ENCODE measurements at places on chromosomes 7 and 10.

DNA sequence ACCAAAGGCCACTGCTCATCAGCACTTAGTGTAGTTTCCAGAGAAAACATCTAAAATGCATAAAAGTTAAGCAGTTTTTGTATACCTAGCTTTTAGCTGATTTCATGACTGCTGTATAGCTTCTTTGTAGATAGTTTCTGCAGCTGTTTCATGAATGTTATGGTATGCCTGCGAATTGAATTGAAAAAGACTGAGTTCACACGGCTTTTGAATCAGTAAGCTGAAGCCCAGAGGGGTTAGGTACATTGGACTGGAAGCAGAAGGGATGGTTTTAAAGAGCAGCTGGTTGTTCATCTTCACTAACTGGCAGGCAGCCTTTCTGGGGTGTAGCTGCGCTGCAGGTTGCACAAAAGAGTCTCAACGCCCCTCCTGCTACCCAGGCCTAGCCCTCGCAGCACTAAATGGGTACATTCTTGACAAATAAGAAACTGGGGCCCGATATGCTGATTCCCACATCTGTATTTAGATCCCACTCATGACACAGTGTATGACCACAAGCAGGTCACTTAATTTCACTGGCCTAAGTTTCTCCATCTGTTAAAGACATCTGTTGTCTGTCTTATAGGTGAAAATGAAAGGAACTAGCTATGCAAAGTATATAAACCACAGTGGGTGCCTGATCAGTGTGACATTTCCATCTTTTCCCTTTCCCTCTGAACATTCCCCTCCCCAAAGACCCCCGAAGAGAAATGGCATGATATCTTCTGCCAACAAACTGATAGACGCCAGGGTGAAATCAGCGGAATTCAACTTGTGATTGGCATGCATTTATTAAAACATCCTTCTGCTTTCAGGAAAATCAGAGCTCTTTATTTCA, 85.9 kb upstream of the AGBL3 start:
- no peak for DNase-seq

DNA sequence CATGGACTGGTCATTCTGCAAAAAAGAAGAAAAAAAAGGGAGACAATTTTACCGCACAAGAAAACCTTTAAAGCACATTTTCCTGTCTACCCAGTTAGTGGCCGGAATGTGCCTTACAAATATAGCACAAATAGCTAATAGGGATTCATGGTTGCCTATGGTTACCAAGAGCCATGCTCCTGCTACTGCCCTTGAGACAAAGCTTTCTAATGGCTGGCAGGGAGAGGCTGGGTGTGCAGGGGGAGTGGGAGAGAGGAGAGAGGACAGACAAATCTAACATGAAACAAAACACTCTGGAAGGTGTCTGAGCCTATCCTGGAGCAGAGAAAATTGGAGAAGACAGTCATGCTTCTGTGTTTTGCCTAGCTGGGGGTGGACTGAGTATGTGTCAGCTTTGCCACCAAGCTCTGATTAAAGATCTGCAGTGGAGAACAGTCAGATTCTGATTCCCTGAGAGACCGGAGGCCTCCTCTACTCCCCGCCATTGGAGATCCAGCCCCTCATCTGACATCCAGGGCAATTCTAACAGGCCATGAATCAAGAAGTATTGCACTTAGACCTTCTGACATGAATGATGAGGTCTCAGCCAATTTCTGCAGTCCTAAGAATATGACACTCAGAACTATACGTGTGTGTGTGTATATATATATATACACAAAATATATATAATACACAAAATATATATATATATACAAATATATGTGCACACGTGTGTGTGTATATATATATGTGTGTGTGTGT, 80.2 kb downstream of the PRTFDC1 start:
- DNase-seq, result no peak

- DNase-seq, result no peak
These were observed 14.6 kb downstream of the GATA3 start for GRCh38 chr10:8069108-8069507.

GRCh38 chr7:102913826-102914225, 1.0 kb downstream of the LRRC17 start:
- DNase-seq, result no peak

DNA sequence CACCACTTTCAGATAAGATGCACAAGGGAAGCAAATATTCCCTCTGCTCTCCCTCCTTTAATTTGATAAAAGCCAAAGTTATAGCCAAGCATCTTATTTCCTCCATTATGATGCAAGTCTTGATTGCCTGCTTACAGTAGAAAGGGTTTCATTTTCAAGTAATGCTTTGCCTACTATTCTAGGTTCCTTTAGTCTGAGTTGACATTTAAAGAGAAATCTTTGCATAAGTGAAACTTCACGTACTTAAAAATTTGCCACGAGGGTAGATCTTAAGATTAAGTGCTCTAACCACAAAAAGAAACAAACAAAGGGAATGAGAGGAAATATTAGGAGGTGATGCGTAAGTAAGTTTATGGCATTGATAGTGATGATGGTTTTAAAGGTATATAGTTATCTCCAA, 78.1 kb upstream of the VWDE start:
- DNase-seq, result peak; percentile 10

DNA sequence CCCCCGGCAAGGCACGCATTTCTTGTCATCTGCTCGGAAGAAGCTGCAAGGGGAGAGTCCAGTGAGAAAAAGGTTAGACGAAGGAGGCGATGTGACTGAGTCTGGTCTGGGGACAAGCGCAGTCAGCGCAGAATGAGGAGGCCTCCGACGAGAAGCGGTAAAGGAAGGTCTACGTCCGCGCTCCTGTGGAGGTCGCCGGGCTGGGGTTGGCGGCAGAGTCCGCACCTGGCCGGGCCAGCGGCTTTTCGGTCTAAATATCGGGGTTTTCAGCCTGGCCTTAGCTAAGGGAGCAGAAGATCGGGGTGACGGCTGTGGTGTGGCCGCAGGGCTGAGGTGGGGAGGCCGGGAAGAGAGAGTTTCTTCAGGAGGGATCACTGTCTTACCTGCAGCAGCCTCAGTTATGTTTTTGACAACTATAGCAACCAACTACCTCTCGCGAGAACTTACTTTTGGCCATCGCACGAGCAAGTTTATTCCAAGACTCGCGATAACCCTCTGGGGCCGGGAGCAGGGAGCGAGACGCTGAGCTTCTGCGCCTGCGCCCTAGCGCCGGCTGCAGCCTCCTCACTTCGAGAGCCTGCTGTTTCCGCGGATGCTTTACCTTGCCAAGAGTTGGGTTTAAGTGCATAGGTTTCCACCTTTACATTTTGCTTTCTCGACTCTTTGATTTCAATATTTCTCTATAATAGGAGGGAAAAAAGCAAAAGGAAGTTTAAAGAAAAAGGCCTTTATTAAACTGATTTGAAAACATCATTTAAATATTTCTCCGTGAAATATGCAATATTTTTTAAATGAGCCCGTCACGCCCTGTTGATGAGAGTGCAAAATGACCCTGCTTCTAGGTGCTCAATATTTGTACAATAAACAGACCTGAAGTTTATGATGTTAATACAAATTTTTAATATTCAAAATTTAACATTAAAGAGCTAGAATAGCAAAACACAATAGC, at the start of gene CFAP70:
Gene CFAP70, minus strand, starts transcription at position 534 of the 949 bp plus-strand sequence. CDS start 4,068 bp downstream, outside the sequence.
- DNase-seq, result peak; percentile 98

GRCh38 chr7:1647961-1648672, 22.0 kb upstream of the ELFN1 start:
- DNase-seq, result peak; percentile 84

DNA sequence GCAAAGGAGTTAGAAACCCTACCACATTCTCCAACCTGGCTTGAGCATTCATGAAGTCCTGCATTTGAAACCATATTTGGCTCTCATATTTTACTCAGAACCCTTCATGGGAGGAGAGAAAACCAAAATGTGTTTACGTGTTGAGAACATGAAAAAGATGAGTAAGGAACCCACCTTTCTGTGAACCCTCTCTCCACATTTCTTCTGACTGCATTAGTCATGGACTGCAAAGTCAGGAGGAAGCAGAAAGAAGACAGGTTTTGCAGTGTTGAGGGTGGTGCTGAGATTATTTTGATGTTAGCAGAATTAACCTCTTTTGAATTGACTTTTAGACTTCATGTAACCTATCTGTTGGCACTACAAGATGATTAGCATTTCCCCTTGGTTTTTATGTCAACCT, 4.9 kb downstream of the IFIT1B start:
- no peak for DNase-seq

- no peak for DNase-seq
These were observed 21.3 kb upstream of the ZNF467 start for GRCh38 chr7:149794661-149795060.

DNA sequence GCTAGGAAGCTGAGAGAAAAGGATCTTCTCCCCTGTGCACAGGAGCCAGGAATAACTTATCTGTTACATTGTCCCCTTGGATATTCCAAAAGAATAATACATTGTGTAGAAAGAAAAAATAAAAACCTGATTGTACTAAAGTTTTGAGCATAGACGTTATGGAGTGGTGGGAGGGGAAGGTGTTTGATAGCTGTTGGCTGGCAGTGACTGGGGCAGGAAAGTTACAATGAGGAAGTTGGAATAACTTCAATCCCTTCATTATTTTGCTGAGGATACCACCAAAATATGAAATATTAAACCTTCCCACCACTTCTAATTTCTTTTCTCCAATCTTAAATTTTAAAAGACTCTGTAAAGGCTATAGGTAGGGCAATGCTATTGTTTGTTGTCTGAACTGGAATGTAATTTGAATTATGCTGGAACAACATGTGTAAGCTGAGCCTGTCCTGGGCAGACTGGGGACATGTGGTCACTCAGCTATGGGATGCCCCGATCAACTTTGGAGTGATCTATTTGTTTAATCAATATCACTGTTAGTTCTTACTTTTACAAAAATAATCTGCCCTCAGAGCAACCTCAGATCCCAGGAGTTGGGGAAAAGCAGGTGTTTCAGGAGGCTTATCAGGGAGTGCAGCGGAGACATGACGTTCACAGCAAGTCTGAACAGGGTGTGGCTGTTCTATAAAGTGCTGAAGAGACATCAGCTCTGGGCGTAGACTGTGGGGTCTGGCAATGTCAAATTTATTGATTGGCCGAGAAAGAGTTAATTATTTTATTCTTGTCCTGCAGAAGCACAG, 20.8 kb downstream of the CYP3A43 start:
- no peak for DNase-seq

- DNase-seq, result no peak
These were observed 103.2 kb upstream of the GPR26 start for GRCh38 chr10:123562811-123563580.

- no peak for DNase-seq
These were observed 123.8 kb upstream of the STARD3NL start for GRCh38 chr7:38054199-38054598.

GRCh38 chr7:37449621-37450020, 957 bp upstream of the ELMO1 start:
- no peak for DNase-seq

GRCh38 chr7:79909176-79909575, 225.5 kb upstream of the GNAI1 start:
- no peak for DNase-seq

- DNase-seq, result no peak
These were observed 134.8 kb downstream of the PCDH15 start for GRCh38 chr10:54666192-54666591.

DNA sequence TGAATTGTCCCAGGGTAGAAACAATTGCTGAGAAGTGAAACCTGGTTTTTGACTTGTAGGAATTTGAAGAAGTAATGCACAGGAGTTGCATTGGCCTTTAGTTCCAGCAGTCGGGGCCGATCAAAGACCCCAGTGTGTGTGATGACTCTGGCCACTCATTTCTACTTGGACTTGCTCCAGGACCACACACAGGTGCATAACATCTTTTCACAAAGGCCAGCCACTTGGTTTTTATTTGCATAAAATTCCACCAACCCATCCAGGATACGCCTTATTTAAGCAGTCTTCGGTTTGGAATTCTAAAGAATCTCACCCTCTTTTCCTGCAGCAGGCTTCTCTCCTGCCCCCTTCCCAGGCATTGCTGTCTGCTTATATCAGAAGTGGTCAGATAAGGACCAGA, 162.0 kb upstream of the HABP2 start:
- DNase-seq, result no peak

DNA sequence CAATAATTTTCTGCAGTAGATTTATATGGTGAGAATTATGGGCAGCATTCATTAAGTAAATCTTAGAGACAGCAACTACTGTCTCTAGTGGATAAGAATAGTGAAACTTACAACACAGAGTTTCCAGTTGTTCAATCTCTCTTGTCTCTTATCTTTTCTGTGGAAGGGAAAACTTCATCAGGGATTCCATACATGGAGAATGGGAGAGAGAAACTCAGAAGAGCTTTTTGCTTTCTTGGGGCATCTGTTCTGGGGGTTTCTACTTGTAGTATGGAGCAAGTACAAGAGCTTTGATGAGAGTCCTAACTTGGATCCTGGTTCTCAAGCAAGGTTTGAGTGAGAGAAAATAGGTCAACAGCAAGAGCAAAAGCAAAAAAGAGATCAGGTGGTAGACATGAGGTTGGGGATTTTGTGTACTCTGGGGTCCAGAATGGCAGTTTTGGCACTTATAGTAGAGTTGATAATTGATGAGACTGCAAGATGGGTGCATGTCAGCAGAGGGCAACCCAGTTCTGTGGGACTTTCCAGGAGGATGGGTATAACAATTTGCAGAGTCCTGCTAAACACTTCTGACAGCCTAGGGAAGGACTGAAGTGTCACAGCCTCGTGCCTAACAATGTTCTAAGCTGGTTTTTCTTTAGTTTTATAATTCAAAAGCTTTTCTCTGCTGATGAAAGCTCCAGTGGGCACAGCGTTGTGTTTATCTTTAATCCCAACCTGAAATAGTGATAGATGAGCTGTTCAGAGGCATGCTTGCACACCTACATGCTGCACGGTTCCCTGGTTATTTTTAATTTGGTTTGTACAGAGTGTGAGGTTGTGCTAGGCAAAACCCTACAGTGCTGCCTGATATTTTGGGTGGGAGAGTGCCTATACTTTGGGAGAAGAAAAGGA, 32.0 kb upstream of the STRIP2 start:
- peak; percentile 48 for DNase-seq

DNA sequence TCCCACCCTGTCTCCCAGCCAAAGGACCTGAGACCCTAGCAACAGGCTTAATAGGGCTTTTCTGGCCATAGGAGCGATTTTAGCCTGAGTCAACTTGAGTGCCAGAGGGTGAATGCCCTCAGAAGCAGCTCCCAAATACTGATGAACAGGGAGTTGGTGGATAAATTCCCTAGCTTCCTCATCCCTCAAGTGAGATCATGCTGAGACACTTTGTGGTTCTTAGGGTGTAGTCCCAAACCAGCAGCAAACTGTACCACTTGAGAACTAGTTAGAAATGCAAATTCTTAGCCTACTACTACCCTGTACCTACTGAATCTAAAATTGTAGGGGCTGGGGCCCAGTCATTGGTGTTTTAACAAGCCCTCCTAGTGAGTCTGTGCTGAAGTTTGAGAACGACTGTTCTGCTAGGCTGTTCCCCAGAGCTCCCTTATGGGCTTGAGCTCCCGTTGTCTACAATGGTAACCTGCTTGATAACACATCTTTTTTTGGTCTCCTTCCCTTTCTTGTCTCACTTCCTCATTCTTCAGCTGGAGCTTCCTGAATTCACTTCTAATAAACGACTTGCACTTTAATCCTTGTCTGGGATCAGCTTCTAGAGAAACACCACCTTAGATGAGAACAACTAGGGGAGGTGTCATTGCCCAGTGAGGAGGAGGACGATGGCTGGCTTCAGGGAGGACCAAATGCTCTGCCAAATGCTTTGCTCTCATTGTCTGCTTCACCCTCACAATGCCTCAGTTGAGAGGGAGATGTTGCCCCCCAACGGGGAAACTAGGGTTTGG, 18.2 kb upstream of the CDH23 start:
- DNase-seq, result peak; percentile 77

GRCh38 chr10:4543938-4544533, 282.0 kb upstream of the AKR1E2 start:
- no peak for DNase-seq
